NCI-H526 treated with DMSO at 0.1 percent for 48 hours (cell line): ENCODE measurements at places on chromosomes 12 and 14.

GRCh38 chr12:25828188-25828587 lies 130.3 kb upstream of the RASSF8 start:
- no peak for DNase-seq

DNA sequence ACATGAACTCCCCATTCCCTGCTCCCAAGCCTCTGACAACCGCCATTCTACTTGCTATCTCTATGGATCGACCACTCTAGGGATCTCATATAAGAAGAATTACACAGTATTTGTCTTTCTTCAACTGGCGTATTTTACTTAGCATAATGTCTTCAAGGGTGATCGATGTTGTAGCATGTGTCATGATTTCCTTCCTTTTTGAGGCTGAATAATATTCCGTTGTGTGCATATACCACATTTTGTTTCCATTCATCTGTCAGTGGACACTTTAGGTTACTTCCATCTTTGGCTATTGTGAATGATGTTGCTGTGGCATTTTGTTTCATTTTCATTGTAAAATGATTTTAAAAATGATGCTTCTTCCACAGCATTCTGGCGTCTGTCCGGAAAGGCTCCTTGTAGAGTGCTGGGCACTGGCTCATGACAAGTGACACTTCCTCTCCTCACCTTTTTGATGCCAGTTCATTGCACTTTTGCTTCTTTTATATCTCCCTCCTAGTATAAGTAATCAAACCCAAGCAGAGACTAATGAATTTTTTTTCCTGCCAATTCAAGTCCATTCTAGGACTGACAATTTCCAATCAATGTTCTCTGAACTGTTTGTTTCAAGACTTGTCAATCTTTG lies 39.3 kb downstream of the SCN8A start:
- DNase-seq = no peak

GRCh38 chr14:84024231-84024820 lies 1505.6 kb upstream of the FLRT2 start:
- DNase-seq = no peak

GRCh38 chr12:58575256-58575655 lies 345.0 kb downstream of the LRIG3 start:
- DNase-seq = no peak

DNA sequence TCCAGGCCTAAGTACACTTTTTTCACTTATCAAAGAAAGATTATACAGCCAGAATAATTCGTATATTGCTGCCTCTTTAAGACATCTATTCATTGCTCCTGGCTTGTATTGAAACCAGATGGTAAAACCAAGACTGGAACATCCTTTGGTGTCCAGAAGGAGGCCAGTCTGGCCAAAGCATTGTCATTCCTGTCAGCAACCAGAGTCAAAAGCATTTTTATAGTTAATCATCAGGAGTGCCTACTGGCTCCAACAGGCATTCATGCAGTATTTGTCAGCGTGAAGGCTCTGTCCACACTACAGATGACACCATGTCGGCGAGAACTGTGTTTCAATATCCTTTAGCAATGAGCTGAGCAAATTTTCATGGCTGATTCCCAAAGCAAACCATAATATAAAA lies 118.0 kb upstream of the G2E3 start:
- no peak for DNase-seq

- DNase-seq = no peak
Observed at GRCh38 chr14:104974665-104975390, 3.3 kb downstream of the AHNAK2 start.

DNA sequence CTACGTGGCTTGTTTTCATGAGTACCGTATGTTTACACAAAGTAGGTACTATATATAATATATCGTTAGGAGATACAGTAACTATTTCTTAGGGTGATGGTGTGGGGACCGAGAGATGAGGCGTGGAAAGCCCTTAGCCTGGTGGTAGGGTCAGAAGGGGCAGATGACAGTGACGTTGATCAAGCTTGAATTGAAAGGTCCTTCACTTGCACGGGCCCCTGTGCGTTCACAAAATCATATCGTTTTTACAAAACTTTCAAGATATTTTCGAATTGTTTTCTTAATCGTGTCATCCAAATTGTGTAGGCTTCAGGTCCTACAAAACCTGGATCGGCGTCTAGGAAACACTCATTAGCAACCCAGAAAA lies 881 bp upstream of the SOS2 start:
- DNase-seq = no peak

GRCh38 chr14:90629471-90629870 lies 186.8 kb downstream of the TTC7B start:
- no peak for DNase-seq

GRCh38 chr14:104690861-104691455 lies 1.5 kb downstream of the INF2 start:
- DNase-seq = no peak

- no peak for DNase-seq
Observed at GRCh38 chr12:67780580-67781084, 132.1 kb downstream of the DYRK2 start.

DNA sequence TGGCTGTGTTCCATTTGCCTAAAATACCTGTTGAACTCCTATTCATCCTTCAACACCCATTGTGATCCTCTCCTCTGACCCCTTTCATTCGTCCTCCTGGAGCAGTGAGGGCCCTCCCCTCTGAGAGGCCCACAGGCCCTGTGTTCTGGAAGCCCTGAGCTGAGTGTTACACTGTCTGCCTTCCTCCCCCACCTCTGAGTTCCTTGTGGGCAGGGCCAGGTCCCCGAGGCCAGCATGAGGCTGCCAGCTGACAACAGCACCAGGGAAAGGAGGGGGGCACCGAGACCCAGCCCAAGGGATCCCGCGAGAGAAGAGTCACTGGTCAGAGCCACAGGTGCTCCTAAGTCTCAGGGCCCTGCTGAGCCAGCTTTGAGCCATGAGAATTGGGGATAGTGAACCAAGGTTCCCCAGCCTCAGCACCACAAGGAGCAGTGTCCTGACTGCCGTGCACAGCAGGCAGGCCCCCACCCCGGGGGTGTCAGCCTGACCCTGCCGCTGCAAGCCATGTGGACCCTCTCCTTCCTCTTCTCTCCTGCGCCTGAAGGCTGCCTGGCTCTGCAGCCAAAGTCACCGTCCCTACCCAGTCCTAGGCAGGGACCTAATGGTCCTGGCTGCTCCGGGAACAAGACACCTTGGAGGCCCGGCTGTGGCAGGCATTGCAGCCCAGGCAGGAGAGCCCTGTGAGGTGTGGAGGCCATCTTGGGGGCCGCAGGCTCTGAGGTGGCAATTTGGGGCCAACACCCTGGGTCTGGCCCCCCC lies 52.5 kb downstream of the BEGAIN start:
- DNase-seq = no peak

DNA sequence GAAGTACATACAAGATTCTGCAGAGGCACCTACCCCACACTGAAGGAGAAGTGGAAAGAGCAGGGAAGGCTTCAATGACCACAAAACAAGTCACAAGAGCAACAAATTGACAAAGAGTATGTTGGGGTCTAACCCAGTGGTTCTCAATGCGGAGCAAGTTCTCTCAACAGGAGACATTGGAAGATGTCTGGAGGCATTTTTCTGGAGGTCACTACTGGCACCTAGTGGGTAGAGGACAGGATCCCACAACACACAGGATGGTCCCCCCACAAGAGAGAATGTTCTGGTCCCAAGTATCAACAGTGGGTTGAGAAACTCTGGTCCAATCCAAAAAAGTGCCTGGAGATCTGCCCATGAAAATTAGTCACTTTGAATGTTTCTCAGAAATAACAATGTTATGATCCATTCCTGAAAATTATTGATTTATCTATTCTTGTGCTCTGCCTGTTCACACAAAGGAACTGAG lies 3.4 kb downstream of the SSH1 start:
- DNase-seq = no peak

DNA sequence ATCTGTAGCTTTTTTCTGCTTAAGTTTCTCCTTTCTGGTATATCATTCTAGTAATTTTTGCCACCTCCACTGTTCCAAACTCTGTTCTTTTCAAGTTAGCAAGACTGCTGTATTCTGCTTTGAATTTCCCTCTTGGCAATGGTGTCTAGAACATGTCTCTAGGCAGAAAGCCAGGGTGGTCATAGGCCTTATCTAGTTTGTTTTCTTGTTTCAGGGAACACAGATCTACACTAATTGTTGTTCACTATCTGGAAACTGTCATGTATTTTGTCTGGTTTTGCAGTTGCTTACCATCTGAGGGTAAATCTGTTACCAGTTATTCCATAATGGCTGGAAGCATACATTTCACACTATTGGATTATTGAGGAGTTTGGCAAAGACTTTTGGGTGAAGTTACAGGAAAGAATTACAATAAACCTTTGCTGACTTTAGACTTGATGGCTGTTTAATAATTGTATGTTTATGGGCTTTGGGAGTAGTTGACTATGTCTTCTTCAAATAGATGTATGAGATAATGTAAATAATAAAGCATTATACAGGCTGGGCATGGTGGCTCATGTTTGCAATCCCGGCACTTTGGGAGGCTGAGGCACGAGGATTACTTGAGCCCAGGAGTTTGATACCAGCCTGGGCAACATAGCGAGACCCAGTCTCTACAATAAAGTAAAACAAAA lies 41.4 kb downstream of the FUT8 start:
- DNase-seq = no peak

DNA sequence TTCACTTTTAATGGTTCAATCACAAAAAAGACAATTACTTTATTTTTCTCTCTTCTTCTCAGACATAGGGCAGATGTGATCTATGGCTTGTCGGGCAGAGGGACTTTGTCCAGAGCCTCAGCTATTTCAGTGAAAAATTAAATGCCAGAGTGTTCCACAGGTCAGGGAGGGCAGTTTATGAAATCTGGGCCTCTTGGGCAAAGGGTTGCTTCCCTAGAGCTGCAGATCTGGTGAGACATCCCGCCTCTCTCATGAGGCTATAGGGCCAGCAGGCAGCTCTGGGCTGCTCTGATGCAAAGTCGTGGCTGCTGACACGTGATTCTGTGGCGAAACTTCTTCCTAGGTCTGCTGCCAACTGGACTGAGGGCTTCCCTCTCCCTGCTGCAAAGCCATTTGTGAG lies 6.0 kb downstream of the CLMN start:
- DNase-seq = no peak

DNA sequence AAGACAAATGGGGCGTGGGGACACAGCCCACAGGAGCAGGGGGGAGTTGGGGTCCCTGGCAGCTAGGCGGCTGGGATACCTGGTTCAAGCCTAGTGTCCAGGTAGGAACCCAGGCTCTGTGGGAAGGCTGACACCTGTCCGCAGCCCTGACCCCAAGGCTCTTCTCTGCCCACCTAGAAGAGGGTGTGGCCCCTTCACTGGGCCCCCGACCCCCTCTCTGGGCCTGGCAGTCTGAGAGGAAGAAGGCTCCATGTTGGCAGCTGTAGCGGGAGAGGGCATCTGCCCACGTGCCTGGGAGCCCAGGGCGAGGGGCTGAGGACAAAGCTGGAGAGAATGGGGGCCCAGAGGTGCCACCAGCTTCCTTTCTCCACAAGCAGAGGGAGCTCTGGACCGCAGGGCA lies 10.5 kb downstream of the CHGA start:
- no peak for DNase-seq
